ENCODE measurements at places on chromosomes 2 and 18. TPM values are rescaled to one million over a fixed set of nuclear protein-coding genes. Genes with fewer than 3 reads are reported as not detected.

- no peaks in the 10 kb centered on the region for H3K36me3 ChIP-seq
- H3K27me3 ChIP-seq, result no peaks in the 10 kb centered on the region
- no peak overlapping the region for H3K4me3 ChIP-seq
These were observed 862.9 kb upstream of the ACVR2A start for GRCh38 chr2:146981921-146982320.

HPCAL1 gene
- total RNA-seq, result 88.9 TPM

MARCHF4 gene
- not detected for total RNA-seq

RTP5 gene
- not detected for total RNA-seq

DNA sequence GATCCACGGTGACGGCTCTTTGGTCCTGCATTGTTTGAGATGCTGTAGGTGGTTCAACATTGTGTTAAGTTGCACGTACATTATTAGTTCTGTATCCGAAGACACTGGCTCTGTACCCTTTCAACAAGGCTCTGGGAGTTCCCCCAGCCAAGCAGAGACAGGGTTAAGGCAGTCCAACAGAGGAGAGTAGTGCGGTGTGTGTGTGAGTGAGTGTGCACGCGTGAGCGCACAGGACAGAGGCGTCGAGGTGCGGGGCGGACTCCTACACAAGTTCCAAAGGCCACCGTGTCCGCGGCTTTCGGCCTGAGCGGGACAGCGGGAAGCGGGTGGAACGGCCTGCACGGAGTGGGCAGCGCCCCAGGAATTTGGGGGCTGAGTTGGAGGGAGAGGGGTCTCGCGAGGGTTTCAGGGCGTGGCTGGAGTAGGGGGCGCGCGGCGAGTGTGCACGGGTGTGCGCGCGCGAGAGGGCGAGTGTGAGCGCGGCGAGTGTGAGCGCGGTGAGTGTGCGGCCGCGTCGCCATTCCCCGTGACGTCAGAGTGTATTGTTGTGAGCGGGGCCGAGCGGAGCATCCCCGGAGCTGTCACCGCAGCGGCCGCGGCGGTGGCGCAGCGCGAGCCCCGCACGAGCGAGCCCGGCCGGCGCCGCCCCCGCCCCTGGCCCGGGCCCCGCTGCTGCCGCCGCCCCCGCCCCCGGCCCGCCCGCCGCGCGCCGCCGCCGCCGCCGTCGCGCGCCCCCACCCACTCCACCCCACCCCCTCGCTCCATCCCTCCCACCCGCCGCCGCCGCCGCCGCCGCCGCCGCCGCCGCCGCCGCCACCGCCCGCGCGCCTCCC lies at the start of gene ASXL3:
ASXL3 (plus strand) TSS at position 535 of the 833 bp plus-strand sequence. CDS start 413 bp downstream, outside the sequence.
- peaks cover 9% of the 10 kb centered on the region for H3K4me1 ChIP-seq
- peak; percentile 57 for DNase-seq
- peaks cover 16% of the 10 kb centered on the region for H3K27me3 ChIP-seq
- peak within 1 kb of the TSS; percentile 92 for H3K27ac ChIP-seq
- H3K36me3 ChIP-seq, result no peaks in the 10 kb centered on the region
- peak within 1 kb of the TSS; percentile 60 for H3K4me3 ChIP-seq

- no peaks in the 10 kb centered on the region for H3K36me3 ChIP-seq
- no peak overlapping the region for H3K4me3 ChIP-seq
- DNase-seq, result no peak
- H3K27me3 ChIP-seq, result no peaks in the 10 kb centered on the region
- H3K27ac ChIP-seq, result no peak overlapping the region
These were observed 210.5 kb upstream of the PIK3C3 start for GRCh38 chr18:41744421-41745030.

DNA sequence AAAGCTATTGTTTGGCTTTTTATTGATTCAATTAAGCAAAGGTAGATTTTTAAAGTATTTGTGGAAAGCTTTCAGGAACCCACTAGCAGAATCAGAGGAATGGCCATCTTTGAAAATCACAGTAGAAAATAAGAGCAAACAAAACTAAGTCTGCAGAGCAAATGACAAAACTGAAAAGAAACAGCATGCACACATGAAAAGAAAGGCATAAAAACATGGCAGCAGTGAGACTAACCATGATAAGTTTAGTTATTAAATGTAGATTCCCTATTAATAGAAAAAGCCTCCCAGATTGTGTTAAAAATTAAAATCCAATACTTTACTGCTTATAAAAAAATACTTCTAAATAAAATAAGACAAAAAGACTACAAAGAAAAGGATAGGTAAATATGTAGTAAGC lies 9.1 kb upstream of the TLK1 start:
- H3K4me1 ChIP-seq, result no peaks in the 10 kb centered on the region
- H3K27me3 ChIP-seq, result no peaks in the 10 kb centered on the region
- H3K27ac ChIP-seq, result no peak overlapping the region
- DNase-seq, result no peak
- no peaks in the 10 kb centered on the region for H3K36me3 ChIP-seq
- no peak overlapping the region for H3K4me3 ChIP-seq

DNA sequence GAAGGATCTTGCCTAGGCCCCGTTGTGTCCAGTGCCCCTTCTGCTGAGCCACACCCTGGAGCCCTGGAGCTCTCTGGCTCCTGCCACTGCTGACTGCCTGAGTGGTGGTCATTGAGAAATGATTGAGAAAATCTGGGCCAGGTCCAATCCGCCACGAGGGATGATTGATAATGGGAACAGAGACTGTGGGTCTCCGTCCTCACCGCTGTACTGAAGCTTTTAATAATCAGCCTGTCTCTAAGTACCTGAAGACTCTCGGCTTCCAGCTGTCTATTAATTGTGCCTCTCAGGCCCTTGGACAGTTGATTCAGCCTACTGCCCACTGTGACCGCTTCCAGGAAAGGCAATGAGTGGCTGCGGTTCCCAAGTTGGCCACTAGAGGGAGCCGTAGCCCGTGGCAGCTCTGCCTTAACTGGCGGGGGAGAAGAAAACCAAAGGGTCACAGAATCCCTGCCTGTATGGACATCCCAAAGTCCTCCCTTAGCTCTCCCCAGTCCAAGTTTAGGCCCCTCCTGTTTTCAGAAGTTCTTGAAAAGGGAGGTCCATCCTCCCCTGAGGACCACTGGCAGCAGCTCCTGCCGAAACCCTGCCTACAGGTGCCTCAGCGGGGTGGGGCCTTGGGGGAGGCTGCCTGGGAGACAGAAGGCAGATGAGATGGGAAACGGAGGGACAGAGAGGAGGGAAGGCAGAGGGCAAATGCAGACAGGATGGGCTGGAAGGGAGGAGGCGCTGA lies 213.6 kb downstream of the TNS1 start:
- H3K4me1 ChIP-seq, result no peaks in the 10 kb centered on the region
- no peaks in the 10 kb centered on the region for H3K36me3 ChIP-seq
- H3K4me3 ChIP-seq, result no peak overlapping the region
- peak overlapping the region; percentile 48 for H3K27ac ChIP-seq

GRCh38 chr2:60306267-60306861 lies 247.1 kb downstream of the BCL11A start:
- DNase-seq, result peak; percentile 46
- H3K27ac ChIP-seq, result peak overlapping the region; percentile 61
- no peaks in the 10 kb centered on the region for H3K36me3 ChIP-seq
- no peaks in the 10 kb centered on the region for H3K27me3 ChIP-seq
